ENCODE measurements at places on chromosomes 2 and 18.
A peak's percentile ranks its signal among the peaks of the same experiment; 100 is the strongest.

- DNase-seq, result no peak
Measured at GRCh38 chr2:111121028-111121827, 514 bp downstream of the BCL2L11 start.

DNA sequence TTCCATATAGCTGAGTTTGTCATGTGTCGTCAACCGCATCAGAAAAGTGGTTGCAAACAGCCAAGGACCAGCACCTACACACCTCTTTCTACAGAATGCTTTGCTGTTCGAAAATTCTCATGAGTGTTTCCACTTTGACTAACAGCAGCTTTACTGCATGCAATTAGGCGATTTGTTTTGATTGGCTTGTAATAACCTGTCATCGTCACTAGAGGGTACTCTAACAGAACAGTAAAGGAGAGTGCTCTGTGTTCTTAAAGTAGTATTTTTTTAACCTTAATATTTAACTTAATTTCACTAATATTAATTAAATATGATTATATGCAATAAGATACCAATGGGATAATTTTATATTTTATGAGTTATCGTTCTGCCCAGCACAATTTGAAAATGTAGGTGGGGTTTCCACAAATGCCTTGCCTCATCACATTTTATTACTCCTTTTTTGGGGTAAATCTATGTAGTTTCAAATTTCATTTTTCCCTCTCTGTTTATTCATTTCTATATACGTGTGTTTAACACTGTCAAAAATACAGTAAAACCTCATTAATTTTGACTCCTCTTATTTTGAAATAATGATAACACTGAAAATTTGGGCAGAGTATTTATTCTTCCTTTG lies 502.2 kb downstream of the NRXN1 start:
- DNase-seq, result peak; percentile 0

DNA sequence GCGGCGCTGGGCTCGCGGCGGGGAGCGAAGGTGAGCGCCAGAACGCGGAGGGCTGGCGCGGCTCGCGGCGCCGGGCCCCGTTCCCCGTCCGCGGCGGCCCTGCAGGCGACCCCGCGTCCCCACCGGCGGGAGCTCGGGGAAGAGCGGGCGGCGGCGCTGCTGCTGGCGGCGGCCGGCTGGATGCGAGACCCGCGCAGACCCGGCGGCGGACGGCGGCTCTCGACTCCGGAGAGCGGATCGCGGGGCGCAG lies 213 bp downstream of the DOK6 start:
- DNase-seq, result no peak

- DNase-seq, result no peak
Measured at GRCh38 chr18:11511434-11512095, 97.8 kb upstream of the SLC35G4 start.

GRCh38 chr2:25853038-25853638 lies 25.1 kb downstream of the ASXL2 start:
- no peak for DNase-seq

- no peak for DNase-seq
Measured at GRCh38 chr2:230217424-230217823, 2.4 kb downstream of the SP110 start.

DNA sequence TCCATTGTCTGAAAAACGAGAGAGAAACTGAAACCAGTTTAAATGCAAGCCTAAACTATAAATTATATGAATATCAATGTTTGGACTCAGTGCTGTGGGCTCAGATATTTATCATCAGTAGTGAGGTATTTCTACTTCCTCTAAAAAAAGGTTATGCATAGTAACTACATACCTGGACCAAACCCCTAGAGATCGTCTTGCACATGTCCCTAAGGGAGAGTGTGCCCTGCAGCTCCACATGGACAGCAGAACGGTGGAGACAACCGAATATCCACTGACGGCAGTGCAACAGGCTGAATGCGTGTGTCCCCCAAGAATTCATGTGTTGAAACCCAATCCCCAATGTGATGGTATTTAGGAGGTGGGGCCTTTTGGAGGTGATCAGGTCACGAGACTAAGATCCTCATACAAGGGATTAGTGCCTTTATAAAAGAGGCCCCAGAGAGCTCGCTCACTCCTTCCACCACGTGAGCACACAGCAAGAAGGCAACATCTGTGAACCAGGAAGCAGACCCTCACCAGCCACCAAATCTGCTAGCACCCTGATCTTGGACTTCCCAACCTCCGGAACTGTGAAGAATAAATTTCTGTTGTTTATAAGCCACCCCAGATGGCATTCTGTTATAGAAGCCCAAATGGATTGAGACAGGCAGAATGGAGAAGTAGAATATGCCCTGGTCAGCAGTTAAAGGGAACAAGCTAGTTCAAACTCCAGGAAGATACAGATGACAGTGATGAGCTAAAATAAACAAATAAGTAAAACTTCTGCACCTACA lies 208.4 kb downstream of the ANAPC1 start:
- DNase-seq, result no peak

DNA sequence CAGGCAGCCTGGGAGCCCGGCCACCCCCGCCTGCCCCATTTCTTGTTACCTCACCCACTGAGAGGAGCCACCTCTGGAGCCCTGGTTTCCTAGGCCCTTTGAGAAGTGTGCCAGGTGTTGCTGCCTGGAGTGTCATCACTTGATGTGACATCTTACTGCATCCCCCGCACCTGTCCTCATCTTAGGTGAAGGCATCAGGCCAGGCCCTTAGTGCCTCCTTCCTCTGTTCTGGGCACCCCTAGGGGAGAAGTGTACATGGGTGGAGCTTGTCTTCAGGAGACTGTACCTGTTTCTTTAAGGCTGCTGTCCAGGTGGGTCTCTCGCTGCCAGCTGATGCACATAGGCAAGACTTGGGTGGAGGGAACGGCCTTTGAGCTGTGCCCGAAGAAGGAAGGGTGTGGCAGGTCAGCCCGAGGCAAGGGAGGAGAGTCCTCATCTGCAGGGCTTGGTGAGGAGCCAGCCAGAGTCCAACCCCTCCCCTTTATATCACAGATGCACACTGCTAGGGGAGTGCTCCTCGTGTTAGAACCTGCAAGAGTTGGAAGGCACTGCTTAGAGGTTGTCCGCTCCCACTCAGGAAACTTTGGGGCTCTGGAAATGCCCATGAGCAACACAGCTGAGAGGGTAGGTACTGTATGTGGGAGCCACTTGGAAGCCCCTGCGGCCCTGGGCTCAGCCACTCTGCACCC lies 45.9 kb downstream of the NCK2 start:
- no peak for DNase-seq

- DNase-seq, result no peak
Measured at GRCh38 chr18:26190506-26190905, 35.7 kb upstream of the TAF4B start.

DNA sequence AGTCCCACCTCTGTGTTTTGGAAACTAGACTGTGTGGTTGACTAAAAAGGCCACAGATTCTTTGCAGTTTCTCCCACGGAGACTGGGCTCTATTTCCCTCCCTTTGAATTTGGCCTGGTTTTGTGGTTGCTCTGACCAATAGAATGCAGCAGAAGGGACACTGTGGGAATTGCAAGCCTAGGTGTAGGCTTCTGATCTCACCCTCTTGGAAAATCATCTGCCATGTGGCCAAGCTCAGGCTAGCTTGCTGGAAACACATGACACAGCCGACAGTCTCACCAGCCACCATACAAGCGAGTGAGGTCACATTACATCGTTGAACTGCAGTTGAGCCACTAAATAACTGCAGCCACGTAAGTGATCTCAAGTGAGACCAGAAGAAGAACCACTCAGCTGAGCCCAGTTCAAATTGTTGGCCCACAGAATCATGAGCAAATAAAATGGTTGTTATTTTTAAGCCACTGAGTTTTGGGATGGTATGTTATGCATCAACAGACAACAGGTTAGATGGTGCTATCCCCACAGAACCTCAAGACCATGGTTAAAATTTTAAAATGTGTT lies 319.1 kb upstream of the MEX3C start:
- DNase-seq, result no peak

- no peak for DNase-seq
Measured at GRCh38 chr18:21943456-21943855, 202.9 kb downstream of the MIB1 start.

DNA sequence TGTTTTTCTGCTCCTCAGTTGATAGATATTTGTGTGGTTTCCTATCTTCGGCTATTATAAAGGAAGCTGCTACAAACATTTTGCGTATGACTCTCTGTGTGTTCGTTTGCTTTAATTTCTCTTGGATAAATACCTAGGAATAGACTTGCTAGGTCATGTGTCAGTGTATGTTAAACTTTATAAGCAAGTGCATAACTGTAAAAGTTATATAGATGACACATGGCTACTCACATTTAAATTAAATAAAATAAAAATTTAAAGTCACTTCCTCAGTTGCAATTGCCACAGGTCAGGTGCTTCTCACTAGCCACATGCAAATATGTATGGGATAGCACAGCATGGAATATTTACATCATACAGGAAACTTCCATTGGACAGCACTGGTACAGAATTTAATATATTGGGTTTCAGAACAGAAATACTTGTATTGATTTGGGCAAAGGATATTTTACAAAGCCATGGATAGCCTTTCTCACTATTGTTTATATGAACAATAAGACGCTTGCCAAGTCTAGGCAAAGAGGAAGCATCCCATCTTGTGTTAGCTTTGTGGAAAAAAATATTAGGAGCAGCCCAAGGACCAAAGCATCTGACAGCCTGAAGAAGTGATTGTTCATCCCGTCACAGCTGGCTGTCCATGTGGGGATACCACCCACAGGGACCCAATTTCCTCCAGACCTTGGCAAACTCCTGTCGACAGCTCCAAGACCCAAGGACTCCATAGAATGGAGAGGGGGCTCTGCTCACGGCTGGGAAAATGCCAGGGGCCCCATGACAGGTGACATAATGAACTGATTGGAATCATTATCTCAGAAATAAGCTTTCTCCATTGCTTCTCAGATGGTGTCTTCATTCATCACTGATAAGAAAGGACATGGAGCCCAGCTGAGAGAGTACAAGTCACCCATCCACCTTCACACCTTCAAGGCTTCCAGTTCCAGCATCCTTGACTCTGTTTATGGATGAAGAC lies 196.7 kb downstream of the SH3BP4 start:
- no peak for DNase-seq

DNA sequence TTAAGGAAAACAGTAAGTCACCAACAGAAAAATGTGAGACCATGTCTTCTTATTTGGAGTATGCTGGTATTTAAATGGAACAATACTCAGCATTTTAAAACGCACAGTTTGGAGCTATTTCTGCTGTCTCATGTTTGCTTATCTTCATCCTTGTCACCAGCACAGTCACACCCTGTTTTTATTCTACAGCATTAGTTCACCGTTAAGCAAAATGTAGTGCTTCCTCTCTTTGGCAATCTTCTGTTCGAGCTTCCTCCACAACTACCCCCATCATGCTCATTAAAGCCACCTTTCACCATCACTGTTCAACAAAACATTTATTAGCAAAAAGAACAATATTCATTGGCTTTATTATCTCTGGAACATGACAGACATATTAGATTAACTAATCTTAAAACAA lies 64.0 kb downstream of the SLC40A1 start:
- DNase-seq, result no peak

- DNase-seq, result no peak
Measured at GRCh38 chr18:30945761-30946160, 96.8 kb downstream of the DSC3 start.

DNA sequence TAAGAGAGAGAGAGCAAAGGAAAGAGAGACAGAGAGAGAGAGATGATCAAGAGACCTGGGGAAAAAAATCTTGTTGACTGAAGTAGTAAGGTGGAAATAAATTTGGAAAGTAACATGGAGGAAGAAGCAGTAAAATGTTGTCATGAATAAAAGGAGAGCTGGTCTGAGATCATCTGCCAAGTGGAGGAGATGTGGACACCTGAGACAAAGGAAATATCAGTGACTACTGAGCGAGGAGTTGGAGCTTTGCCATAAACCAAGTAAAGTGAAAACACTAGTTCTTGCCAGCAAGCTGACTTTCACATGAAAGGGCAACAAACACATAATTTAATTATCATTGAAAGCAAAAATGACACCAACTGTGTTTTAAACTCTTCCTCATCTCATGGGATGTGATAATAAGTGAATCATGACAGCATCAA lies 49.0 kb upstream of the DSG1 start:
- no peak for DNase-seq

DNA sequence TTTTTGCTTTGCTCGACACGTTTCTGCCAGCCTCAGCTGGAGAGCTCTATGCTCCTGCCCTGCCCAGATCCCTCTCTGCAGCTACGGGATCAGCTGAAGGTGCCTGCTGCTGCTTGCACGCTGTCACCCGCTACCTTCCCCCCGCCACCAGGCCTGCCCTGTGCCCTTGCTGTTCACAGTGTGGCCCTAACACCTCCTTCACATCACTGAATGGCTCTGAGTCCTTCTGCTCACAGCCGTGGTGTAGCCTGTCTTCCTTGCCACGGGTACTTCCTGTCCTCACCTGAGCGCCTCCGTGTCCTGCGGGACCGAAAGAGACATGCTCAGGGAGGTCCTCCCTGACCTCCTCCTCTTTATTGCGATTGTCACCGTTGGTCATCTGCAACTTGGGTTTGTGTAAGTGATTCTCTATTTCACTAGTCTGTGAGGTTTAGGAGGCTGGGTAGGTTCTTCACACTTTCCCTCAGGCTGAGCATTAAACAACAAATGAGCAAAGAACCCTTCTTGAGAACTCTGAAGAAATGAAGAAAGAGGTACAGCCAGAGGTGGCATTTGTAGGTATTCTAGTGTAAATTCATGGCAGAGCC lies 127.5 kb downstream of the NCK2 start:
- DNase-seq, result no peak

DNA sequence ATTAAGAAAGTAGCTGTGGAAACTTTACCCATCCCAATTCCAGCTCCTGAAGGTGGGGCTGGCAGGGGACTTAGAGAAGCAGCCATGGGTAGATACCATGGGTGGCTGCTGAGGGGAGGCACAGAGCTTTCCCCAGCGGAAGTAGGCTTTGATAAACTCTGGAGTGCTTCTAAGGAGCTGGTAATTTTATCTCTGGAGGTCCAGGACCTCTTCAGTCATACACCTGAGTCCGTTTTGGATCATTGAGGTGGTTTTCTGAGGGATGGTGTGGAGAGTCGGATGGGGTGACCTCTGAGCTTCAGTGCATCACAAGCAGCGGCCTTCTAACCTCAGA lies 36.7 kb upstream of the BMP10 start:
- DNase-seq, result no peak

- no peak for DNase-seq
Measured at GRCh38 chr2:165474619-165475276, 5.2 kb downstream of the CSRNP3 start.

DNA sequence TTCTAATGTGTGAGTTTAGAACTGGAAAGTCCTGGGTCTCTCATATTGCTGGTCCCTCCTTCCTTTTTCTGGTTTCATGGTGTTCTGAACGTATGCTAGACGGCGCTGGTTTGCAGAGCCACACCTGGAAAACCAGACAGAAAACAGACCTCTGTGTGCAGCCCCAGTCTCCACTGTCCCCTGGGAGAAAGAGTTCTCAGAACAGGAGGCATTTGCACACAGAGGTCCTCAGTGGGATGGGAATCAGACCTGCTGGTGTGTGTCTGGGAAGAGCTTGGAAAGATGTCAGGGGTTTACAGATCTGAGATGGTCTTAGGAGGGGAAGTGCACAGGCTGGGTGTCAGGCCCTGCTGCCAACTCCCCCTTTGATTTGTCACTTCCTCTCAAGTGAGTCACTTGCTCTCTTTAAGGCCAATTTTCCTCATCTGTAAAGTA lies 14.9 kb upstream of the MBP start:
- no peak for DNase-seq

- DNase-seq, result no peak
Measured at GRCh38 chr2:100801402-100801801, 18.5 kb upstream of the NPAS2 start.

- peak; percentile 73 for DNase-seq
Measured at GRCh38 chr18:68803356-68803755, 5.5 kb downstream of the CCDC102B start.

- DNase-seq, result no peak
Measured at GRCh38 chr18:44065206-44065605, 615.5 kb upstream of the SETBP1 start.

GRCh38 chr2:7627583-7627982 lies 710.4 kb downstream of the RNF144A start:
- DNase-seq, result no peak
